ENCODE measurements at places on chromosomes 12 and 14.
A peak's percentile ranks its signal among the peaks of the same experiment; 100 is the strongest.

- DNase-seq = no peak
These were observed 197.0 kb upstream of the EEA1 start for GRCh38 chr12:93126069-93126474.

DNA sequence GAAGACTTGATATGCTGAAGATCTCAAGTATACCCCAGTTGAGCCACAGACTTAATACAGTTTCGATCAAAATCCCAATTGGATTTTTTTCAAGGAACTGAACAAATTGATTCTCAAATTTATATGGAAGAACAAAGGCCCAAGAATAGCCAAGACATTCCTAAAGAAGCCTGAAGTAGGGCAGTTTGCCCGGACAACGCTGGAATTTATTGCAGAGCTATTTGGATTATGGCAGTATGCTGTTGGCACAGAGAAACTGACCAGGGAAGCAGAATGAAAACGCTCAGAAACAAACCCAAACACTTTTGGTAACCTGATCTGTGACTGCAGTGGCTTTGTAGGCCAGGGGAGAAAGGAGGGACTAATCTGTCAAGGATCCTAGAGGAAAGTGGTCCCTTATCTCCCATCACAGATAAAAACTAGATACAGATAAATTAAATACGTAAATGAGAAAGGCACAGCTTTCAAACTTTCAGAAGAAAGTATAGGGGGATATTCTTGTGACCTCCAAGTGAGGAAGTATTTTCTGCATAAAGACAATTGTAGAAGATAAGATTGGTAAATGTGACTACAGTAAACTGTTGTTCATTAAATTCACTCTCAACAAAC, 35.9 kb upstream of the GSC start:
- DNase-seq = no peak

- DNase-seq = no peak
These were observed 163.0 kb downstream of the RBM19 start for GRCh38 chr12:113802966-113803758.

GRCh38 chr12:42756841-42757623, 167.5 kb upstream of the PRICKLE1 start:
- DNase-seq = no peak

DNA sequence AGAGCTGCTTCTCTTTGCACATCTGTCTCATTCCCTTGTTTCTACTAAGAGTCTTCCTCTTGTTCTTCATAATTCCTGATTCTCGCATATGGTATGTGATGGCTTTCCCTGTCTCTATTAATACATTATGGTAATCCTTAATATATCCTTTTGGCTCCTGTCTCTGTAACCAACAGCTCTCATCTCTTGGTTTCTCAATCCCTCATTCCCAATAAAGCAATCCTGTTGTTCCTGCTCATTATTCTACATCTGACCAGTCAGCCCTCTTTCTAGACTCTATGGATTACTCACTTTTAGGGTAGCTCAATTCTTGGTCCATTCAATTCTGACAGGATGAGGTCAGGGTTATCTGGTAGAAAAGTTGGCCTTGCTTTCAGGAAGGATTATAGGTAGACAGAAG, 349.9 kb downstream of the LRIG3 start:
- DNase-seq = no peak

DNA sequence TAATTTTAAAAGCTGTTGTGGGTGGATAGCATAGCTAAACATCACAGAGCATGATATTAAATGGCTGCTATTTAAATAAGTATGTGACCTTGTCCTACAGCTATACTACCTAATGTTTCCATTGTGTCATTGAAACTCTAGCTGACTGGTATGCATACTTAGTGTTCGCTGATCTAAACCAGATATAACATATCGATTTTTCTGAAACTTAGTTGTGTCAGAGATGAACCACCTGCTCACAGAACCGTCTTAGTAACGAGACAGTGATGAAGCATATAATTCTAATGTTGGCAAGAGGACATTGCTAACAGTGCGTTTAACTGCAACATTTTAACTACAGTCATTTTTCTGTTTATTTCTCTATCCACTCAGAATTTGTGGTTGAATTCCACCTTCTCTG, 36.1 kb upstream of the NUAK1 start:
- no peak for DNase-seq

- DNase-seq = no peak
These were observed 17.3 kb upstream of the KLHL42 start for GRCh38 chr12:27762757-27763156.

GRCh38 chr12:127054531-127054930, 1212.4 kb upstream of the TMEM132C start:
- DNase-seq = no peak

DNA sequence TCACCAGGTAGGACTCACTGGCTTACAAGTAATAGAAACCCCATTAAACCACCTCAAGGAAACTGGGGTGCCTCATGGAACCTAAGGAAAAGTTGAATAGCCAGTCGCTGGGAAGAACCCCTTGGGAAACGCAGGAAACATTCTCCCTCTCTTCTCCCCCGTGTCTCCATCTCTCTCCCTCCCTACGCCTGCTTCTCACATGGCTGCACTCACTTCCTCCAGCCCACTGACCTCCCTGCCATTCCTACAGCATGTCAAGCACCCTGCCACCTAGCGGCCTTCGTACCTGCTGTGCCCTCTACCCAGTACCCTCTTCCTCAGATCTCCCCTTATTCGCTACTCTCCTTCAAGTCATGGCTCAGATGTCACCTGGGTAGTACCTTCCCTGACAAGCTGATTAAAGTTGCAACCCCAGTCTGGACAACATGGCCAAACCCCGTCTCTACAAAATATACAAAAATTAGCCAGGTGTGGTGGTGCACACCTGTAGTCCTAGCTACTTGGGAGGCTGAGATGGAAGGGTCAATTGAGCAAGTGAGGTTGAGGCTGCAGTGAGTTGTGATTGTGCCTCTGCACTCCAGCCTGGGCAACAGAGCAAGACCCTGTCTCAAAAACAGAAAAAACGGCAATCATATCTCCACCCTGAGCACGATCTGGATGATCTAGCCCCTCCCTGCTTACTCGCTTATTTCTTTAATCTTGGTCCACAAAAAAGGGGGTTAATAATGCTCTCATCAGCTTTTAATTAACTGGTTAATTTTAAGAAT, 6.4 kb upstream of the DTX1 start:
- DNase-seq = no peak

- no peak for DNase-seq
These were observed 16.2 kb downstream of the SLC2A14 start for GRCh38 chr12:7856516-7856915.

- no peak for DNase-seq
These were observed 113.1 kb downstream of the ITPR2 start for GRCh38 chr12:26719852-26720251.

- no peak for DNase-seq
These were observed 100.0 kb upstream of the SFSWAP start for GRCh38 chr12:131610891-131611290.

DNA sequence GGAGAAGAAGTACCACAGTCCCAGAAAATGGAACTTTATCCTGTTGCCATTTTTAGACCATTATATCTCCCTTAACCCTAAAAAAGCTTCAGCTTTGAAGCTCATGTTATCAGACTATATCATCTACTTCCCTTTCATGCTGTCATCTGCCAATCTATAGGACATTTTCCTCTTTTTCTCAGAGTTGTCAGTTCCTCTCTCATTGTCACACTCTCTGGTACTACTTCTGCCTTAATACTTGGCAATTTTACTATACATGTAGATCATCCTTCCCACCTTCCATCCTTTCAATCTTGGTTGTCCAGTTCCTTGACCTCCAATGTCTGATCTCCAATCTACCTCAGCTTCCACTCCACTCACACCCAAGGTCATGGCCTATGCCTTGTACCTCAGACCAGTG, 57.4 kb downstream of the SLC15A5 start:
- DNase-seq = no peak

DNA sequence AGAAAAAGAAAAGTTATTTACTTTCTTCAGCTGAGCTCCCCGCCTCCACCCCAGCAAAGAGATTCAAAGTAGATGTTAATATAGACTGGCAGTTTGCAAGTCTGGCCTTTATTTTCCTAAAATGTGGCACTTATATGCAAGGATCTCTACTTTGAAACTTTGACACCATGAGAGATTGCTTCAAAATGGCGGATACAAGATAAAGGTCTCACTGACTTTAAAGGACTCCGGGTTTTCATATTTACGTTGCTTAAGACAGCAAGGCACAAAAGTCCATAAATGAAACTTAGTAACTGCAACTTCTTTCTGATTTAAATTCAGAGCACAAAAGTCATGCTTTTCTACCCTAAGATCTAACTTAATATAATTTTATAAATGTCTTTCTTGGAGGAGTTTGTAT, 3.5 kb downstream of the OTX2 start:
- no peak for DNase-seq

DNA sequence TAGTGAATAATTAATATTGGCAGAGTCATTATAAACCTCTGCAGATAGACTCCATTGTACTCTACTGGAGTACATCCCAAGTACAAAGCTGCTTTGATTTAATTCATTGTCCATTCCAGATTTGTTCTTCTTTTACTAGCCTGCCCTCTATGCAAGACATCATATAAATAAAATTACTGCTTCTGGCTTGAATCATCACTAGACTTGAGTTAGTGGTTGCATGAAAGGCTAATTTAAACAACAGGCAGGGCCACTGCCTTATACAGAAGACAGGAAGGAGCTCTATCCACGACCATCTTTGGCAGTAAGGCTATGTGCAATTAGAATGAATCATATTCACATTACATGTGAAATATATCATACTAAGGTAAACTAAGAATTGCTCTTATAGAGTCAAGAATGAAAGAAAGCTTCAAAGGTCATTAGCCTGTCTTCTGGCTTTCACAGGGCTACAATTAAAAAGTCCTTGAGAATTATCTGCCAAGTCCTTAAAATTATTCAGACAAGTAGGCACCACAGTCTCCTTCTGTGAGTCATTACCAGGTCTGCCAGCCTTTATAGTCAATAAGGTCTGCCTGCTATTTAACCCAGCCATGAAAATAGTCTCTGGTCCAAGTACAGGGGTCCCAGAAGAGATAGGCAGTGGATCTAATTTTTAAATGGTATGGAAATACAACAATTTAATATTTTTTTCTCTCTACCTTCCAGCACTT, 631.8 kb downstream of the TMTC2 start:
- no peak for DNase-seq

GRCh38 chr12:104166465-104166864, 28.5 kb upstream of the NFYB start:
- DNase-seq = no peak

GRCh38 chr12:58140395-58140794, 199.0 kb downstream of the ATP23 start:
- DNase-seq = no peak

GRCh38 chr12:116380108-116380507, 102.6 kb upstream of the MED13L start:
- no peak for DNase-seq

- DNase-seq = no peak
These were observed 48.5 kb downstream of the SVOP start for GRCh38 chr12:108972358-108972757.

GRCh38 chr14:74962493-74962892, 7.1 kb upstream of the PGF start:
- DNase-seq = peak; percentile 30

DNA sequence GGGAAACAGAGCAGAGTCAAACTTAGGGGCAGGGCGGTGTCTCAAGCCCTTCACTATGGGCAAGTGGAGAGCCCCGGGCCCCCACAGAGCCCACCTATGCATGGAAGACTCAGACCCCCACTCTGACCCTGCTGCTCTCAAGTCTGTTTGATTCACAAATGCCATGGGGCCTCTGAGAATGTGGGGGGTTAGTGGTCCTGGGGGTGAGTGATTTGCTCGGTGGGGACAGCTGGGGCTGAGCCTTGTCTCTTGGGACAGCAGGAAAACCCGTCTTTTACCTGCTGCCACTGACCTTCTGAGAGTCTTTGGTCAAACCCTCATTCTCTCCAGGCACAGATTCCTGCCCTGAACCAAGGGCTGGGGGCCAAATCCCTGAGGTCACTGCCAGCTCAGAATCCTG, 201.0 kb upstream of the RTL1 start:
- DNase-seq = no peak

DNA sequence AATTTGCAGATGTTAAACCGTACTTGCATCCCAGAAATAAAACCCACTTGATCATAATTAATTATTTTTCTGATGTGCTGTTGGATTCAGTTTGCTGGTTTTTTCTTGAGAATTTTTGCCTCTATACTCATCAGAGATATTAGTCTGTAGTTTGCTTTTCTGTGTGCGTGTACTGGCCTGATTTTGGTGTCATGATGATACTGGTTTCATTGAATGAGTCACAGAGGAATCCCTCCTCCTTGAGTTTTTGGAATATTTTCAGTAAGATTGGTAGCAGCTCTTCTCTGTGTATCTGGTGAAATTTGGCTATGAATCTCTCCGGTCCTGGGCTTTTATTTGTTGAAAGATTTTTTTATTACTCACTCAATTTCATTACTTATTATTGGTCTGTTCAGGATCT, 100.4 kb upstream of the PMCH start:
- no peak for DNase-seq

- no peak for DNase-seq
These were observed 56.1 kb downstream of the RERG start for GRCh38 chr12:15165012-15165659.

DNA sequence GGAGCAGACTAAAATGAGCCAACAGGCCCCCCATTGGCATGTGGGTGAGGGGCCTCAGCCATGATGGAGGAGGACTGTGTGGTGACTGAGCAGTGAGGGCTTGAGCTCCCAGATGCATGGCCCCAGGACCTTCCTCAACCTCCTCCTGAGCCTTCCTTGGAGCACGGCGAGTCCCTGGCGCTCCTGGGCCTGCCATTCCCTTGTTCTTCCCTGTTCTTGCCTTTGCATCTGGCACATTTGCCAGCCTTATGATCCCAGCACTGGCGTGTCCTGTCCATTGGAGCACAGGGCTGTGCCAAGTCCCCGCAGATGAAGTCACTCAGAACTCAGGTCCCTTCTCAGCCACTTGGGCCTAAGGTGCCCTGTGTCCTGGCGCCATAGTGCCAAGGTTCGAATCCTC, 40.3 kb upstream of the MEG3 start:
- DNase-seq = no peak

DNA sequence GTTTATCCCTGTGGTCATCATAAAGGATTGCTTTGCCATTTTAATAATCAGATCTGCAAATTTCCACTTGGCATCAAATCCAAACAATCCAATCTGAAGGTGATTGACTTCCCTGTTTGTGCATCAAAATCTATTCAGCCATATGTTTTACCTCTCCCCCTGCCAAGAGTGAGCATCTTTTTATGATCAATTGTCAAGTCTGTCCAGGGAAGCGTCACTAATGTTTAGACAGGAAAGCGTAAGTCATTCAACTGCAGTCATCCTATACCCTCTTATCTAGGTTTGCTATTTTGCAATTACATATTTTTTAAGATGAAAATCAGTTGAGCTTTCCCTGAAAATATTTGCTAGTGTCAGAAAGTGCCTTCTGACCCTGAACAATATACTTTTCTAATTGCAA, 1224.1 kb upstream of the SEL1L start:
- DNase-seq = no peak

- DNase-seq = no peak
These were observed 66.5 kb downstream of the DAD1 start for GRCh38 chr14:22522466-22522957.

DNA sequence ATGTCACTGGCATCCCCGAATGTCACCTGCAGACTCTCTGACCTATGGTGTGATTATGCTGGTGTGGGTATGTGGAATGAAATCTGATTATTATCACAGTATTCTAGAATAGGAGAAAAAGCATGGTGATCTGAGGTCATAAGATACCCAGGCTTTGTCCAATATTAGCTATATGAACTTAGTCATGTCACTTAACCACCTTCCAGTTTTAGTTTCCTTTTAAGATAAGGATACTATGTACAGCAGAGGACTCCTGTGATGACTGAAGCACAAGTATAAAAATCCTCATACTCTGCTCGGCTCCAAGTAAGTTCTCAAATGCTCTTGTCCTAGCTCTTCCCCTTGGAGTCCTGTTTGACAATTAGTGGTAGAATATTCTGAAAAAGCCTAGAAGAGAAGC, 2.8 kb downstream of the GNS start:
- no peak for DNase-seq

Data from CD4-positive, alpha-beta T cell treated with Interferon gamma for 1 hour (primary cell).